Hepatic stellate cell (primary cell): ENCODE measurements at places on chromosomes 11 and 22.

DNA sequence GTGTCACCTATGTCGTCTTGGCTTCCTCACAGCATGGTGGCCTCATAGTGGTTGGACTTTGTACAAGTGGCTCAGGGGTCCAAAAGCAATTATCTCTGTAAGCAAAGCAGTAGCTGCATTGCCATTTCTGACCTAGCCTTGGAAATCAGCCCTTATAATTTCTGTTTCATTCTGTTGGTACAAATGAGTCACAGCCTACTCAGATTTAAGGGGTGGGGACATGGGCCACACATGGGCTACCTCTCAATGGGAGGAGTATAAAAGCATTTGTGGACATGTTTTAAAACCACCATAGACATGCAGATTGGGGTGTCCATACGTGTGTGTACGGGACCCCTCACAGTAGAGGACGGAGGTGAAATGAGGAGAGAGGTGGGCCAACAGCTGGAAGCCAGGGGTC lies 41.6 kb downstream of the CHRDL2 start:
- DNase-seq, result no peak

DNA sequence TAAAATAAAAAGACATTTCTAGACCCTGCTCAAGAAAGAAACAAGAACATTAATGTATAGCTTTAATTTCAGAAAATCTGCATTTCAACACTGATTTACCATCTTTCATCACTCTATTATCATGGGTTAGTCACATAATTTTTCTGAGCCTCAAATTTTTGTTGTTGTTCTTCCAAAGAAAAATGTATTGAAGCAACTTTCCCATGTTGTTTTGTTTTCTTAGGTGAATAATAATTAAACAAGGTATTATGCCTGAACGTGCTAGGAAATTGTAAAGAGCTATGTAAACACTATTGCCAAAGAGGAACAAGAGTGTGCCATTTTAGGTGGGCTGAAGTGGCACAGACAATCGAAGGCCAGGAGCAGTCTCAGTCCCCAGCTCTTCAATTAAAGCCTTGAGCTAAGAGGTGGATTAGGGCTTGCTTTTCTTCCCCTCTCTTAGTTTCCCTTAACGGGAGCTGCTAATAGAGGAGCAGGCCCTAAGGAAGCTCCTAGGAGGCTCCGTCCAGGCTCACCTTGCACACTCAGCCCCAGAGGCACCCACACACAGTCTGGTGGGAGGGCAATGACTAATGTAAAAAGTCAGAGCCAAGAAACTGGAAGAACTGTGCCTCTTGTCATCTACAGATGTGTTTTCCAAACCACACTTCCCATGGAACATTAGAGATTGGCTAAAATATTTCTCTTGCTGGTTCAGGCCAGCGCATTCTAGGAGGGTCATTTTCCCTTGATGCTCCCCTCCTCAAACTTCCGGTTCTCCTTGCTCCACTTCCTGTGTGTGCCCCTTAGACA lies 8.8 kb upstream of the UBASH3B start:
- DNase-seq, result peak; percentile 38

GRCh38 chr11:20157728-20158127 lies 2.5 kb downstream of the DBX1 start:
- DNase-seq, result no peak

- DNase-seq, result no peak
Measured at GRCh38 chr22:39617342-39617741, 46.8 kb downstream of the CACNA1I start.

DNA sequence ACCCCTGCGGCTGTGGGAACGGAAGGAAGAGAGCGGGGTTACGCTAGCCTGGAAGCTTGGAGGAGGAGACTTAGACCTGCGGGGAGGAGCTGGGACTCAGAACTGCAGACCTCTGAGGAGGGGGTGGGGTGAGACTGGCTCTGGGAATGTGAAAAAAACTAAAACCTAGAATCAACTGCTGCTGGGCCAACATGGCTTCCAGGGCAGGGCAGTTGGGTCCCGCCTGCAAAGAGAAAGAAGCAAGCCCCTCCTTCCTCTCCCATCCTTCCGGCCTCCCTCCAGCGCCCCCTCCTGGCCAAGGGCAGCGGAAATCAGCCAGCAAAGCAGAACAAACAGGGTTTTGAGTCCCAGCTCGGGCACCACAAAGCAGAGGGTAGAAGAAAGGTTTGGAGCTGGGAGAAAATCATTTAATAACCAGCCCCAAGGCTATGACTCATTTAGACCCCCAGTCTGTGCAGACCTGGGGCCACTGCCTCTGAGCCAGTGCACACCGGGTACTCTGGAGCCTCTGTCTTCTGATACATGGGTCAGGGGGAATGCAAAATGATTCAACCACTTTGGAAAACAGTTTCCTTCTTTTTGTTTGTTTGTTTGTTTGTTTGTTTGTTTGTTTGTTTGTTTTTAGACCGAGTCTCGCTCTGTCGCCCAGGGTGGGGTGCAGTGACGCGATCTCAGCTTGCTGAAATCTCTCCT lies 7.3 kb upstream of the NCF4 start:
- DNase-seq, result peak; percentile 61

DNA sequence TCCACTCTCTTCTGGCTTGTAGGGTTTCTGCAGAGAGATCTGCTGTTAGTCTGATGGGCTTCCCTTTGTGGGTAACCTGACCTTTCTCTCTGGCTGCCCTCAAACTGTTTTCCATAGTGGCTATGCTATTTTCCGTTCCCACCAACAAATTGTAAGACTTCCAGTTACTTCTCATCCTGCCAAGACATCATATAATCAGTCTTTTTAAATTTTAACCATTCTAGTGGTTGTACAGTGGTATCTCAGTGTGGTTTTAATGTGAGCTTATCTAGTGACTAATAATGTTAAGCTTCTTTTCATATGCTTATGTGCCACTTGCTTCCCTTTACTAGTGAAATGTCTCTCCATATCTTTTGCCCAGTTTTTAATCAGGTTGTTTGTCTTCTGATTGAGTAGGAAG lies 13.6 kb upstream of the TRIM29 start:
- no peak for DNase-seq

- DNase-seq, result no peak
Measured at GRCh38 chr22:46147061-46147460, 3.3 kb upstream of the PPARA start.

DNA sequence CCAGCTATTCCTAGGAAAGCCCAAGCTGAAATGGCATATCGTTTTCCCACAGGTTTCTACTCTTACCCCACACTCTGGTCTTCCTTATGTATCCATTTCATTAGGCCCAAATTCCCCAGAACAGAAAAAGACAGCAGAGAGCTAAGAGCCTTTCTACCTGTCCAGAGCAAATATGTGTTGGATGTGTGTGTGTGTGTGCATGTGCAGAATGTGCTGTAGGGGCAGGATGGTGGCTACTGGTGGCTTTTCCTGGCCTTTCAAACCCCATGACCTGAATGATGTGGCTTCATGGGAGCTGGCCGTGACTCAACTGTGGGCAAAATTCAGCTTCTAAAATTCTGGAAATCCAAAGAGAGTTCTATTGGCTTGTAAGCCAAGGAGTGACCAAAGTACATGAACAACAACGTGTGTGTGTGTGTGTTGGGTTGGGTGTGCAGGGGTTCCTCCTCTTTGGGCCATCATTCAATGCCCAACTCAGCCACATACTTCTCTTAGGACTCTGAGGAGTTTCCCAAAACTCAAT lies 421.4 kb upstream of the CADM1 start:
- DNase-seq, result no peak
